ENCODE measurements at places on chromosomes 4 and X. TPM values are rescaled to one million over a fixed set of nuclear protein-coding genes. Genes with fewer than 3 reads are reported as not detected.

GRCh38 chrX:121258545-121258944 lies 211.1 kb downstream of the GLUD2 start:
- H3K4me3 ChIP-seq, result no peak overlapping the region
- no peaks in the 10 kb centered on the region for H3K27me3 ChIP-seq
- DNase-seq, result no peak
- H3K36me3 ChIP-seq, result no peaks in the 10 kb centered on the region
- no peaks in the 10 kb centered on the region for H3K4me1 ChIP-seq

DNA sequence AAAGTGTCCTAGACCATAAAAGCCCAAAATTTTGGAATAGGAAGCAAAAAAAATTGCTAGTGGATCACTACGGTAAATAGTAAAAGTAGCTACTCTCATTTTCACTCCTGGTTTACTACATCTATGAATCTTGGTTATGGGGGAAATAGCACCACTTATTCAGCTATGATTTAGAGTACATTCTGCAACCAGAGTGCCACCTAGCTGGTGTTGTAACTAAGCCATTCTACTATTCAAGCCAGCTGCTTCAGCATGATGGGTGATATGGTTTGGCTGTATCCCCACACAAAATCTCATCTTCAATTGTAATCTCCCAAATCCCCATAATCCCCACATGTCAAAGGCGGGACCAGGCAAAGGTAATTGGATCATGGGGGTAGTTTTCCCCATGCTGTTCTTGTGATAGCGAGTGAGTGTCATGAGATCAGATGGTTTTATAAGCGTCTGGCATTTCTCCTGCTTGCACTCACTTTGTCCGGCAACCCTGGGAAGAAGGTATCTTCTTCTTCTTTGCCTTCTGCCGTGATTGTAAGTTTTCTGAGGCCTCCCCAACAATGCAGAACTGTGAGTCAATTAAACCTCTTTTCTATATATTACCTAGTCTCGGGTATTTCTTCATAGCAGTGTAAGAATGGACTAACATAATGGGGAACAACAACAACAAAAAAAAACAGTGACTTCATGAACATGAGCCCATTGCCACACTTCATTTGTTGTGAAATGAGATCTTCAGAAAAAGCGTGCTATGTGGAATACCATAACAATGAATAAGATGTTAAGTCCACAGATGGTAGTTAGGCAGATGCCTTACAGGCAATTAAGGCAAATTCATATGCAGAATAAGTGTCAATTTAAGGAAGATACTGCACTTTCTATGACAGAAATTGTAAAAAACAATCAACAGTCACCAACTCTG lies 280.1 kb downstream of the PABPC4L start:
- H3K27me3 ChIP-seq, result no peaks in the 10 kb centered on the region
- no peak for DNase-seq
- H3K36me3 ChIP-seq, result no peaks in the 10 kb centered on the region
- no peaks in the 10 kb centered on the region for H3K4me1 ChIP-seq

GRCh38 chr4:68451246-68452211 lies 4.3 kb downstream of the TMPRSS11E start:
- H3K27ac ChIP-seq, result no peak overlapping the region
- no peaks in the 10 kb centered on the region for H3K27me3 ChIP-seq
- no peak overlapping the region for H3K4me3 ChIP-seq
- no peaks in the 10 kb centered on the region for H3K36me3 ChIP-seq

DNA sequence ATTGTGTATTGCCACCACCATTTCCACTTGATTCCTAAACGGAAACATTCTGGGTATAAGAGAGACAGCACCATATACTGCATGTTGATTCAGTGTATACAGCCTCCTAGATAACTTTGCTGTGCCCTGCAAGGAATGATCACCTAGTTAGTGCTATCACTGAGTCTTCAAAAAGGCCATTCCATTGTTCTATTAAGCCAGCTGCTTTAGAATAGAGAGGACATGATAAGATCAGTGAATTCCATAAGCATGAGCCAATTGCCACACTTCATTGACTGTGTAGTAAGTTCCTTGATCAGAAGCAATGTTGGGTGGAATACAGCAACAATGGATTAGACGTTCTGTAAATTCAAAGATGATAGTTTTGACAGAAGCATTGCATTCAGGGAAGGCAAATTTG lies 1047.3 kb downstream of the PCDH18 start:
- H3K27ac ChIP-seq, result no peak overlapping the region
- no peaks in the 10 kb centered on the region for H3K4me1 ChIP-seq
- no peaks in the 10 kb centered on the region for H3K36me3 ChIP-seq
- H3K4me3 ChIP-seq, result no peak overlapping the region

- H3K4me1 ChIP-seq, result no peaks in the 10 kb centered on the region
- no peaks in the 10 kb centered on the region for H3K27me3 ChIP-seq
- H3K27ac ChIP-seq, result no peak overlapping the region
- H3K36me3 ChIP-seq, result no peaks in the 10 kb centered on the region
- no peak overlapping the region for H3K4me3 ChIP-seq
- DNase-seq, result no peak
Measured at GRCh38 chrX:123756320-123756719, 23.5 kb upstream of the THOC2 start.

The PARM1 gene
- total RNA-seq, result 117 TPM
